D341Med (cell line): ENCODE measurements at places on chromosomes 4 and X.

GRCh38 chr4:137206781-137207180 lies 325.5 kb downstream of the PCDH18 start:
- DNase-seq, result no peak

DNA sequence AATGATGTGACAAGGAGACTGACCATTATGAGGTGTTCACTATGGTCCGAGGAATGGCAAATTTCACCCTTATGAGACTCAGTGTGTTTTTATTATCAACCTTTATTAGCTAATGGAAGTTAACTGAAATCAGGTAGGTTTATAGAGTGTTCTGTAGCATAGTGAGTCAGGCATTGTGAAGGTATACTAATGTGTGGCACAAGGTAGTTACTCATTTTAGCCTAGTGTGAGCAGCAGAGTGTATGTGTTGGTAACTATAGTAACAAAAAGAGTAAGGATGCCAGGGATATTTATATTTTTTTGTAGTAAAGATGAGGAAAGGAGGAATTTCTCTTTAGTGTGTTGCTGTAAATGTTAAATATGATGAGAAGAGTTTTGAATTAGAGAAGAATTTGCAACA lies 12.0 kb downstream of the PDLIM5 start:
- DNase-seq, result no peak

GRCh38 chr4:188403272-188403671 lies 264.0 kb downstream of the TRIML1 start:
- DNase-seq, result peak; percentile 38

DNA sequence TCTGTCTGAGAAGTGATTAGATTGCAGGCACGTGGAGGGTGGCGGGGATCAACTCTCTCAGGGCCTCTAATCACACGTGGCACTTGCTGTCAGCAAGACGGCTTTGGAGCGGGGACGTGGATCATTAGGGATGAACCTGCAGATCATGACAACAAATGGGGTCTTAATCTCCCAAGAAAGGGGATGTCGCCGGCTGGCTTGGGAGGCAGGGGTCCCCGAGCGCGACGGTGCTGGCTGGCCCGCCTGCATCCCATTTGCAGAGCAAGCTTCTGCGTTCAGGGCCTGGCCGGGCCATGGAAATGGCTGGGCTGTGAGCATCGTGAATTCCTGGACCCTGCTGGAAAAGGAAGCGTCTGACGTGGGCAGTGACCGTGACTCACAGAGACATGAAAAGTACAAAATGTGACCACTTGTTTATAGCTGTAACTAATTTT lies 85.1 kb upstream of the SHOX start:
- DNase-seq, result no peak

DNA sequence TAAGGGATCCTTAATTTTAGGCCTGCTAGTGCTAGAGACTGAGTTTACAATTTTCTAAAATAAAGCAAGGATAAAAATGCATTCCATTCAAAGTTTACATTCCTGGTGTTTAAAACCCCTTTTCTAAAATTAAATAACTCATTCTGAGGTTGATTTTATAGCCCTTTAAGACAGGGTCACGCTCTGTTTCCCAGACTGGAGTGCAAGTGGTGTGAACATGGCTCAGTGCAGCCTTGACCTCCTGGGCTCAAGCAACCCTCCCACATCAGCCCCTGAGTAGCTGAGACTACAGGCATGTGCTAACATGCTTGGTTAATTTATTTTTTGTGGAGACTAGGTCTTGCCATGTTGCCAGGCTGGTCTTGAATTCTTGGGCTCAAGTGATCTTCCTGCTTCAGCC lies 6.8 kb upstream of the CDKL2 start:
- no peak for DNase-seq

- no peak for DNase-seq
Measured at GRCh38 chr4:108681321-108681809, 31.0 kb downstream of the OSTC start.

- DNase-seq, result no peak
Measured at GRCh38 chr4:184423003-184423686, 51.2 kb downstream of the IRF2 start.

DNA sequence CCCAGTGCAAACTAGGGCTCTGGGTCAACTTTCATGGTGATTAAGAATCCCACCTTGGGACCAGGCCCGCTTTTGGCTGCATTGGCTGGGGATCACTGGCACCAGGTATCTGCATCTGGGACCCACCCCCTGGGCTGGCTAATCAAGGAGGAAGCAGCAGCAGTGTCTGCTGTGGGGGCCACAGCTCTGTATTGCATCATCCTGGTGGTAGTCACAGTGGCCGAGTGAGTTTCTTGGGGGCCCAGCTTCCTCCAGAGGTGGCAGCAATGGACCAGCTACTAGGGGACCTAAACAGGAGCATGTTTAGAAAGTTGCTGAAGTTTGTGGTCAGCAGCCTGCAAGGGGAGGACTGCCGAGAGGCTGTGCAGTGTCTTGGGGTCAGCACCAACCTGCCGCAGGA lies 15.7 kb downstream of the LNX1 start:
- DNase-seq, result no peak

GRCh38 chr4:14445882-14446281 lies 556.4 kb upstream of the CPEB2 start:
- DNase-seq, result no peak

DNA sequence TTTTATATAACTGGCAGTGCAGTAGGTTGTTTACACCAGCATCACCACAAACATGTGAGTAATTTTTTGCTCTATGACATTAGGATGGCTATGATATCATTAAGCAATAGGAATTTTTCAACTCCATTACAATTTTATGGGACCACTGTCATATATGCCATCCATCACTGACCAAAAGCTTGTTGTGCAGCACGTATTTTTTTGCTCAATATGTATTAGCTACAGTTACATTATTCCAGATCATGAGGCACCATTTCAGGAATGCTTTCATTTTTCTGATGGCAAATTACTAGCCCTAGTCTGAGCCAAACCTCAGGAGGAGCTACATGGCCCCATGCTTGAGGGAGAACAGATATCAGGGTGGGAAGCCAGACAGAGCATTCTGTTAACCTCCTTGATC lies 56.8 kb upstream of the DCLK2 start:
- DNase-seq, result no peak

GRCh38 chr4:66572949-66573348 lies 902.7 kb upstream of the EPHA5 start:
- DNase-seq, result no peak

DNA sequence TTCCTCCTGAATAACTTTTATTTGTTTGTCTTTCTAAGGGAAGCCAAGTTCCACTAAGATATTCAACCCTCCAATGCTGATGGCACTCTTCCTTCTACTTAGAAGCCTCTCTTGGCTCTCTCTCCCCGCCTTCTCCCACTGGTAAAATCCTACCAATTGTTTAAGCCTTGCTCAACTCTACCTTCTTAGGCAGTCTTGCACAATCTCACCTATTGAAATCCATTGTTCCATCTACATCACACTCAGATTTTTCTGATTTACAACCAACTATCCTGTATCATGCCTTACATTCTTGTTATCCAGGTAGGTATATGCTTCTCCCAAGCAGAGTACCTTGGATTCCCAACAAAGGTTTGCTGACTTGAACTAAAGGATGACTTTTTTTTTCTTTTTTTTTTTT lies 69.1 kb downstream of the NR3C2 start:
- DNase-seq, result no peak

GRCh38 chr4:99655308-99656081 lies 2.1 kb downstream of the C4orf54 start:
- DNase-seq, result no peak

DNA sequence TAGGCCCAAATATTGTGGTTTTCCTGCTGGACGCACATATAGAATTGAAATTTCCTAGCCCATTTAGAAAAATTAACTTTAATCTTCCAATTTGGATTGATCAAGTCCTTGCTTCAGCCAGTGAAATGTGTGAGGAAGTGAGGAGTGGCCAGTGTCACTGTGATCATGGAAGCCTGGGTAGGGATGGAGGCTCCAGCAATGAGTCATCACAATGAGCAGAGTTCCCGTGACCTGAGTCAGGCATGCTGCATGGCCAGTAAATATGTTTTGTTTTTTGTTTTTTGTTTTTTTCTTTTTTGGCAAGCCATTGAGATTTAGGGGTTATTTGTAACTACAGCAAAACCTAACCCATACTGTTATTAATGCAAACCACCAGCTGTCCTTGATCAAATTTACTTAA lies 52.1 kb downstream of the IDS start:
- no peak for DNase-seq

- no peak for DNase-seq
Measured at GRCh38 chr4:55617587-55618197, 18.4 kb downstream of the NMU start.

GRCh38 chrX:129823115-129823514 lies 20.6 kb downstream of the ZDHHC9 start:
- DNase-seq, result peak; percentile 51

DNA sequence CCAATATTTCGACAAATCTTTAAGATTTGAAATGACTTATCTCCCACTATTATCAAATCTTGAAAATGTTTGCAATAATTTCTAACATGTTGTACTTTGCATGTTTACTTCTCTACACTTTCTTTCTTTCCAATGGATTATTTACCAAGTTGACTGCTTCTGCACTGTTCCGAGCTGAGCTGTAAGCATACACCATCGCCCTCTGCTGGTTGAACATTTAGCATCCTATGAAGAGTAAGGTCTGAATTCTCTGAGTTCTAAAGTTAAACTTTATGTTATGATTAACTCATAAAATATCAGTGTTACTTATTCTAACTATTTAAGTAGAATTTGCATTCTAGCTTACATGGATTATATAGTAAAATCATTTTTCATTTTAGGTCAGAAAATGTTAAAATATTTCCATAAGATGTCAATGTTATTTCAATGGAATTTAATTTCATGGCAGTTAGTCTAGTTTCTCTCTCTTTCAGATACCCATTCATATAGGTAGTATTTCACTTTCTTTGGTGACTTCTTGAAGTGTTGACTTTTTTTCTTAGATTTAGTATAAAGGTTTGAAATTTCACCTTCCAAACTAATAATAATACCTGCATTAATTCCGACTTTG lies 137.4 kb downstream of the DKK2 start:
- DNase-seq, result peak; percentile 63

- no peak for DNase-seq
Measured at GRCh38 chr4:3366893-3367775, 74.3 kb downstream of the RGS12 start.
